ENCODE measurements at places on chromosomes 2 and 18.

- DNase-seq = no peak
These were observed 70.5 kb upstream of the RTN4 start for GRCh38 chr2:55120634-55121359.

- no peak for DNase-seq
These were observed 155.5 kb downstream of the CD8B2 start for GRCh38 chr2:106642679-106643078.

DNA sequence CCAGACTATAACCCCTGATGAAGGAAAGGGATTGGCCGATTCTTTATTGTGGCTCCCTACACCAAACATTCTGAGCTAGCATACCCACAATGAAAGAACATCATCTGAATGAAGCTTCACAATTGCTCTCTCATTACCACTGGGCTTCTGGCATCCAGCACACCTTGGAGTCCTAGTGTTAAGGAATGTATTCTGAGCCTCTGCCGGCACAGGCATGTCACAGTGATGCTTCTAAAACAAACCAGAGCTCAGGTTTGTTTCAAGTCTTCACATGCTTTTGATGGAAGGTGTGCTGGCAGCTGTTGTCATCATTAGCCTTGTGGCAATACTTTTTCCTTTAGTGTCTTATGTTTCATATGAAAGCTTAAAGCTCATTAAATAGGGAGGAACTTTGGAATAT is 76.3 kb upstream of the RBBP8 start:
- no peak for DNase-seq

DNA sequence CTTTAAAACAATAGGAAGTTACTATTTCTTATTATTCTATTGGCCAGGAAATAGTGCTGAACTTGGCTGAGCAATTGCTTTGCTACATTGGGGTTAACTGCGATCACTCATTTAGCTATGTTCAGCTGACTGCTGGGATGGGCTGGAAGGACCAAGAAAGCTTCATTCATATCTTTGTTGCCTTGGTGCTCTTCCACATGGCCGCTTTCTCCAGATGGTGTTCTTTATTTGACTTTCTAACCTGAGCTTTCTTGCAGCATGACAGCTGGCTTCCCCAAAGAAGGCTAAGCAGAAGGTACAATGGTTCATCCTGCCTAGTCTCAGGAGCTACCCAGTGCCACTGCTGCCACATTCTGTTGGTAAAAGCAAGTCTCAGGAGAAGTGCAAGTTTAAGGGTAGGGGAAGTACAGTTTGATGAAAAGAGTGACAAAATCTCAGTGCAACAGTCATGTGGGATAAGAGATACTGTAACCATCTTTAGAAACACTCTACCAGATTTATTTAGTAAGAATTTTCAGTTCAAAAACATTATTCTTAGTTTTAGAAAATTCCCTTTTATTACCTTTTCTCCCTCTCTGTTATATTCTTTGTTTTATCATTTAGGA is 180.6 kb upstream of the RBMS1 start:
- no peak for DNase-seq

DNA sequence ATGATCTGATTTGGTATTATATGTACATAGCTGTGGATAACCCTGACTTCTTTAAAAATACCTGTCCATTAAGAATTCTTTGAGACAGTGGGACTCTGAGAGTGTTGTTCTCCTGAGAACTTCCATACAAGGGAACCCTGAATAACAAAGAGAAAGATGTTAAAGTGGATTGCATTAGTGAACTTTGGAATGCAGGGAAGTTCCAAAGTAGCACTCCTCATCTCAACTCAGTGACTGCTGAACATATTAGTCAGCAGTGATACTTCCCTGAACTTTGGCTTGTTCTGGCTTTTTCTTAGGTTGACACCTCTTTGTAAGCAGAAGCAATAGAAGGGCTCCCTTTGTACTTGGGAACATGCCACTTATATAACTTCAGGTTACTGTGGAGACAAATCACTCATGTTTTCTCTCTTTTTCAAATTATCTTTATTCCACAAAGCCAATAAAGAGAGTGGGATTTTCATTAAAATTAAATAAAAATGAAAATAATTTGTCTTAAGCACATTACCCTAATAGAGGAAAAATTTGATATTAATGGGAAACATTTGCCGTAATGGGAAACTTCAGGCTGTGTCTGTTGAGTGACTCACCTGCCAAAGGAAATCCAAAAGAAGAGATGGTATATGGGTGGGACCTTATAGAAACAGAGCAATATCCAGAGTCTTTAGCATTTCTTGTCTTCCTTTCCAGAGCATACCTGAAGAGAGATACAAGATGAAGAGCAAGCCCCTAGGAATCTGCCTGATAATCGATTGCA is 33.3 kb downstream of the CFLAR start:
- DNase-seq = no peak

DNA sequence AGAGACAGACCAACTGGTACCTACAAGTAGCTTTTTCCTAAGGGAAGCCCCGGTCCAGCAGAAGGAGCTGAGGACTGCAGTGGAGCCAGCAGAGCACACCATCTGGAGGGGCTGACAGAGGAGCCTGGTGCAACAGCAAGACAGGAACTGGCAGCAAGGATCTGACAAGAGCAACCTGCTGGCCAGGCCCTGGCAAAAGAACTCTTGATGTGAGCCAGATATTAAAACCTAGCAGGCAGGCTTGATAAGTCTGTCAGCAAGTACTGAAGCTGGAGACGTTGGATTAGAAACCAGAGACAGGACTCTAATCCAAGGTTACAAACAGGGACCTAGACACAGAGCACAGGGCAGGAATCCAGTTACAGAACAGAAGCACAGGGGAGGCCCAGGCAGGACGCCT is 260.7 kb upstream of the MGAT5 start:
- no peak for DNase-seq

GRCh38 chr2:97763176-97763845 is 49.9 kb downstream of the ZAP70 start:
- DNase-seq = no peak

GRCh38 chr2:71560638-71561011 is 107.3 kb downstream of the DYSF start:
- no peak for DNase-seq

- DNase-seq = no peak
These were observed 22.2 kb downstream of the EFR3B start for GRCh38 chr2:25063876-25064660.

- DNase-seq = no peak
These were observed 79.6 kb downstream of the PXDN start for GRCh38 chr2:1664698-1665097.

DNA sequence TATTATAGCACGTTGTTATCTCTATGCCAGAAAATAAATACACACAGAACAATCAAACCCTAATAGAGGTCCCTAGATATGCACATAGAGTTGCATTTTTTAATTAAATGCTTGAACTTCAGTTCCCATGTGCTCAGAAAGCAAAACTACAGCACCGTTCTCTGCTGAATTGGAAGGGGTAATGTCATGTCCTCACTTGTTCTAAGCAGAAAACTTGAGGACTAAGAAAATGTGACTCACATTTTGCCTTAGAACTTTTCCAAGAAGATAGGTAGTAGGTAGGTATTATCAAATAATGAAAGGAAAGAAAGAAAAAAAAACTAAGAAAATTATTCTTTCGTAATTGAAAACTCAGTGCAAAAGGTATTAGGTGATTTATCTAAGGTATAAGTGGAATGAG is 607.3 kb downstream of the ERBB4 start:
- DNase-seq = no peak

DNA sequence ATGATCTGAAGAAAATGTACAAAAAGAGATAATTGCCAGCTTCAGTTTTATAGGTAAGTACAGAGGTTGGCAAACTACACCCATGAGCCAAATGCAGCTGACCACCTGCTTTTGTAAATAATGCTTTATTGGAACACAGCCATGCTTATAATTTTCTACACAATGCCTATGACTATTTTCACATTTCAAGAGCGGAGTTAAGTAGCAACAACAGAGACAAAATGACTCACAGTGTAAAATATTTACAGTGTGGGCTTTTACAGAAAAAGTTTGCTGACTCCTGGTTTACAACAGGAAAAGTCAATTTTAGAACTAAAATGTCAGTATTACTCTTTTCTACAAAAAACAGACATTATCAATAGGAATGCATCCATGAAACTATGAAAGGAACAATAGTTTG is 26.0 kb downstream of the CWC22 start:
- no peak for DNase-seq

- no peak for DNase-seq
These were observed 33.5 kb upstream of the OTOF start for GRCh38 chr2:26511466-26511865.

GRCh38 chr2:234308813-234309195 is 188.1 kb downstream of the ARL4C start:
- no peak for DNase-seq

DNA sequence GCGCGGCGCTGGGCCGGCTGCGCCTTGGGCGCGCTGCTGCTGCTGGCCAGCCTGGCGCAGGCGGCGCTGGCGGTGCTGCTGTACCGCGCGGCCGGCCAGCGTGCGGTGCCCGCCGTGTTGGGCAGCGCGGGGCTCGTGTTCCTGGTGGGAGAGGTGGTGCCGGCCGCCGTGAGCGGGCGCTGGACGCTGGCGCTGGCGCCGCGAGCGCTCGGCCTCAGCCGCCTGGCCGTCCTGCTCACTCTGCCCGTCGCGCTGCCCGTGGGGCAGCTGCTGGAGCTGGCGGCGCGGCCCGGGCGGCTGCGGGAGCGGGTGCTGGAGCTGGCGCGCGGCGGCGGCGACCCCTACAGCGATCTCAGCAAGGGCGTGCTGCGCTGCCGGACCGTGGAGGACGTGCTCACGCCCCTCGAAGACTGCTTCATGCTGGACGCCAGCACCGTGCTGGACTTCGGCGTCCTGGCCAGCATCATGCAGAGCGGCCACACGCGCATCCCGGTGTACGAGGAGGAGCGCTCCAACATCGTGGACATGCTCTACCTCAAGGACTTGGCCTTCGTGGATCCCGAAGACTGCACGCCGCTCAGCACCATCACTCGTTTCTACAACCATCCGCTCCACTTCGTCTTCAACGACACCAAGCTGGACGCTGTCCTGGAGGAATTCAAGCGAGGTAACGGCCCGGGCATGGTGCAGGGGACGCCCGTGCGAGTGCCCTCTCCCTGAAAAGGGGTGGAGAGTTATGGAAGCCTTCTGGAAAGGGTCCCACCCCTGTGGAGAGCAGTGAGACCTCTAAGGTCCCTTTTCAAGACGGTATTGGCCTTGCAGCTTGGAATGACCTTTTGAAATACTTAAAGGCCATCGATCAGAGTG is 1.0 kb downstream of the CNNM3 start:
- no peak for DNase-seq
